NCI-H1048 (cell line): ENCODE measurements at places on chromosomes 2 and 18.

GRCh38 chr2:238974501-238975166 is 126.7 kb downstream of the TWIST2 start:
- DNase-seq, result no peak

DNA sequence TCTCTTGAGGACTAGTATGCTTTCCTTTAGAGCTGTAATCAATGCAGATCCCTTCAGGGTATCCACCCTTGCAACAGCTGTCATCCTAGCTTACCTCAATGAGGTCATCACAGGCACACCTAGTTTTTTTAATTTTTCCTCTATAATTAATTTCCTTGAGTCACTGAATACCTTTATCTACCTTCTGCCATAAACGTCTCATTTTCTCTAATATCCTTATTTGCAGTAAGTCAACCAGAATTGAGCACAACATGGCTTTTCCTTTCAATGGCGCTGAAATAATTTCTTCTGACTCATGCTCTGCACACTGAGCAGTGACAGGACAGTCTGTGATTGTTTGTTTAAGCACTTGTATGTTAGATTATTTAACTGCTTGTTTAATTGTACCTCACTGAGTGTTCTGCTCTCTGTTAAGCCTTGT is 49.4 kb downstream of the ETAA1 start:
- DNase-seq, result no peak

GRCh38 chr2:237295889-237296480 is 118.0 kb downstream of the COL6A3 start:
- DNase-seq, result no peak

DNA sequence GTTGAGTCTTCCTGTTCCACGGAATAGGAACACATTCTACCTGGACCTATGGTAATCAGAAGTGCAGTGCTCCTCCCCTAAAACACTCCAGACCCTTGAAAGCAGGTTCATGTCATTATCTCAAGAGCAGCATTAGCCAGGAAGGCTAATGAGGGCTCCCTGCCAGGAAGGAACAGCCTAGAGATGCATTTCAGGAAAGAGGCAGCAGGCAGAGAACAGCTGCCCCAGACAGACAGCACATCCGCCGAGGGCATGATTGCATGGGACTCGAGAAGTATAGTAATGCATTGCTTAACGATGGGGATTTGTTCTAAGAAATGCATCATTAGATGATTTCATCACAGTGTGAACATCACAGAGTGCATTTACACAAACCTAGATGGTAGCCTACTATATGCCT is 171.5 kb downstream of the ALK start:
- DNase-seq, result no peak

DNA sequence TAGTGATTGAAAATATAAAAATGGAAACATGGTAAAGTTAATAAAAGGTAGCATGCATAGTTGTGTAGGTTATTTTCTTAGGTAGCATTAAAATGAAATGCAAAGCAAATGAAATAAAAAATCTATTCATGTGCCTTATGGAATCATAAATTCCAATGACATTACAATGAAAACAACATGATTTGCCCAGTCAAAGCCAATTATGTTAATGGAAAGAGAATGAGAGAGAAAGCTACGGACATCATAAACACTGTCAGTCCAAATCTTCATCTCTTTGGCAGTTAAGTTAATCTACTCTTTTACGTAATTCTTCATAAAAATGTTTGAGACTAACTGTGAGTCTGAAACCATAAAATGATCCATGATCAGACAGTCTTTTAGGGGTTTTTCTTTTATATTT is 636.7 kb upstream of the SYT4 start:
- no peak for DNase-seq

- DNase-seq, result no peak
Measured at GRCh38 chr2:120990451-120990871, 254.8 kb downstream of the GLI2 start.

GRCh38 chr2:144546933-144547332 is 27.0 kb upstream of the ZEB2 start:
- DNase-seq, result no peak

DNA sequence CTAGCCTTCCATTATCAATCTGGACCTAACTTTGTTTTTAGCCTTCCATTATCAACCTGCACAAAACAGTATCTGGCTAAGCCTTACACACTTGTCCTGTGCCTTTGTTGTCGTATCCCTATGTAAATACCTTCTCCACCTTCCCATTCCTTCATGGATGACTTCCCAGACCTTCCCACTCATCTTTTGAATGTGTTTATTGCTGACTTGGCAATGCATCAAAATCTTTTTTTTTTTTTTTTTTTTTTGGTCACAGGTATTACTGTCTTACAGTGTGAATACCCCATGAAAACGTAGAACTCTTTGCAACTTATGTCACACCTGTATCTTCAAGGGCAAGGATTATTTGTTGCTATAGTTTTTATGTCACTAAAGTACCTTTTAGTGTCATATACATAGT is 25.7 kb downstream of the RPE start:
- no peak for DNase-seq

DNA sequence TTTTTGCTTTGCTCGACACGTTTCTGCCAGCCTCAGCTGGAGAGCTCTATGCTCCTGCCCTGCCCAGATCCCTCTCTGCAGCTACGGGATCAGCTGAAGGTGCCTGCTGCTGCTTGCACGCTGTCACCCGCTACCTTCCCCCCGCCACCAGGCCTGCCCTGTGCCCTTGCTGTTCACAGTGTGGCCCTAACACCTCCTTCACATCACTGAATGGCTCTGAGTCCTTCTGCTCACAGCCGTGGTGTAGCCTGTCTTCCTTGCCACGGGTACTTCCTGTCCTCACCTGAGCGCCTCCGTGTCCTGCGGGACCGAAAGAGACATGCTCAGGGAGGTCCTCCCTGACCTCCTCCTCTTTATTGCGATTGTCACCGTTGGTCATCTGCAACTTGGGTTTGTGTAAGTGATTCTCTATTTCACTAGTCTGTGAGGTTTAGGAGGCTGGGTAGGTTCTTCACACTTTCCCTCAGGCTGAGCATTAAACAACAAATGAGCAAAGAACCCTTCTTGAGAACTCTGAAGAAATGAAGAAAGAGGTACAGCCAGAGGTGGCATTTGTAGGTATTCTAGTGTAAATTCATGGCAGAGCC is 127.5 kb downstream of the NCK2 start:
- no peak for DNase-seq

- no peak for DNase-seq
Measured at GRCh38 chr18:74126684-74127655, 20.7 kb downstream of the FBXO15 start.

DNA sequence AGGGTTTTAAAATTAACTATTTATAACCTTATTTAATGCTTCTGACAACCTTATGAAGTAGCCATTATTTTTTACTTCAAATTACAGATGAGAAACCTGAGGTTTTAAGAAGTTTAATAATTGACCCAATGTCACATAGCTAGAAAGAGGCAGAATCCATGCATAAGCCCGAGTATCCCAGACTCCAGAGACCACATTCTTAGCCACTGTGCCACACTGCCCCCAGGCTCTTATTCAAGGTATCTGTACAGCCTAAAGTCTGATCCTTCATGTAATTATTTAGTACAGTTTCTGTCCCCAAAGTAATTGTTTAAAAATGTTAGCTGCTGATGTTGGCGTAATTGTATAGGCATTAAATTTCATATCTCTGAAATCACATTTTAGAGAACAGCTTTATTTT is 124.7 kb upstream of the LRRTM1 start:
- no peak for DNase-seq

DNA sequence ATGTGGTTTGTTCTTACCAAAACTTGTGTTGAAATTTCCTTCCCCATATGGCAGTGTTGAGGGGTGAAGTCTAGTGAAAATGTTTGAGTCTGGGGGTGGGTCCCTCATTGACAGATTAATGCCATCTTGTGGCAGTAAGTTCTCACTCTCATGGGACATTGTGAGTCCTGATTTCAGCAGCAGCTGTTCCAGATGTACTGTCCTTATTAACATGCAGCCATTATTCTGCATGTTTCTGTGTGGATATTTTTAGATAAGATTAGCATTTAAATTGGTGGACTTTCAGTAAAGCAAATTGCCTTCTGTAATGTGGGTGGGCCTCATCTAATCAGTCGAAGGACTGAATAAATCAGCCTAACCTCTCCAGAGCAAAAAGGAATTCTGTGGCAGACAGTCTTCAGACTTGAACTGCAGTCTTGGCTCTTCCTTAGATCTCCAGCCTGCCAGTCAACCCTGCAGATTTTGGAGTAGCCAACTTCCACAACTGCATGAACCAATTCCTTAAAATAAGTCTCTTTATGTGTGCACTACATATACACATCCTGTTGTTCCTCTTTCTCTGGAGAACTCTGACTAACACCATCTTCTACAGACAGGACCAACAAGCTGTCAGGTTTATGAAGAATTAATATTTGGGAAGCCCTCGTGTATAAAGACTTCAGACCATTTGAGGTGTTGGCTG is 138.7 kb upstream of the ZNF516 start:
- no peak for DNase-seq

- no peak for DNase-seq
Measured at GRCh38 chr18:23225503-23225902, 90.2 kb downstream of the CABLES1 start.

DNA sequence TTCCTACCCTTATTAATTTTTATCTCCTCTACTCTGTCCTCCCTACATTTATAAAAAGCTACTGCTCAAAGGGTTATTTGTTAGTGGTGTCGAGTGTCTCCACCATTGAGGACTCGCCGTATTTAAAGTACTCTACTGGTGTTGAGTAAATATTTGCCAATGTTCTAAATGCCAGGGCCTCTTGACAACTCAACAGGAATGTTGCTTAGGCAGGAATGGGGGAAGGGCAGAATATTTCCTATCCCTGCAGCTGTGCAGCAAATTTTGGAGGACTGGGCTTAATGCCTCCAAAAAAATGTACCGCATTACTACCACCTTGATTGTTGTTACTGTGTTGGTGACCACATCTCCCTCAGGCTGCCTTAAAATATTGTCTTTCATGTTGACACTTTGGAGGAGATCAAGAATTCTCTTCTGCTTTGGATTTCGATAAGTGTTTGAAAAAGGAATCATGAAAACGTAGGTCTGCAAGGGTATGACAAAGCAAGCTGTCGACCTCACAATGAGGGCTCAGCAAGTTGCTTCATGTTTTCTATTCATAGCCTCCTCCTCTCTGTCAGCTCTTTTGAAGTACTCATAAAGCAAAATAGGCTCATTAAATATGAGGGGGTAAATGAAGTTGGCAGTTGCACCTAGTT is 84.3 kb downstream of the EFEMP1 start:
- DNase-seq, result no peak
